ENCODE measurements at places on chromosomes 13 and 19.

- DNase-seq = peak; percentile 31
Measured at GRCh38 chr19:1401138-1401888, at the start of gene GAMT. Gene GAMT, minus strand, starts transcription at chr19:1401542. Its CDS starts 66 bp downstream, at chr19:1401476.

GRCh38 chr13:46905249-46905648 is 8.4 kb upstream of the HTR2A start:
- no peak for DNase-seq

DNA sequence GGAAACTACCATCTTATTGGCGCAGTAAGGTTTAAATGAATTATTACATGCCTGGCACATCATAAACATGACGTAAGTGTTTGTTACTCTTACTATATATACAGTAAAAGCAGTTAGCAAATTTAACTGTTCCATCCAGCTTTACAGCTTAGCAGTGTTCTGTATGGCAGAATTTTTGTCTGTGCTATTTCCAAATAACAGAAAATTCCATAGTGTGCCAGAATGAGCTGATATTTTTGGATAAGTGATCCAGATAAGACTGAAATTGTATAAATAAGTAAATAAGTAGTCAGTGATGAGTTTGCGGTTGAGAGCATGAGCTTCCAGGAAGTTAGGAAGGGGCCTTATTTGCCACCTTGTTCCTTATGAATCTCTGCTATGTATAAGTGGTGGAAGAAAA is 236.5 kb upstream of the SLC10A2 start:
- no peak for DNase-seq

GRCh38 chr13:72317346-72318109 is 409.9 kb downstream of the MZT1 start:
- no peak for DNase-seq

- DNase-seq = no peak
Measured at GRCh38 chr19:8487137-8487851, 15.1 kb downstream of the PRAM1 start.

DNA sequence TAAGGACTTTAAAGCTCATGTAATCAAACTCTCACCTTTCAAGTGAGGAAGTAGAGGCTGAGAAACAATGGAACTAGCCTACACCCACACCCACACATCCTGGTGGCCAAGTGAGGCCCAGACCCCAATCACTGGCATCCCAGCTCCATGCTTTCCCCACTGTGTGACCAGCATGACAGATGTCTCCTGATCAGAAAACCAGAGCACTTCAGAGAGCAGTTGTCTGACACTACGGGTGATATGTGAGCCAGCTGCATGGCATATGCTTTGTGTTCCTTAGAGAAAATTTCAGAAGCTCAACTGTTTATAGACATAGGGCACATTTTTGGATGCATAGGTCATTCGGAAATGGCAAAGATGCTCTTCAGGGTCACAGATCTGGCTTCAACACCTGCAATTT is 315.2 kb downstream of the NDFIP2 start:
- no peak for DNase-seq

- DNase-seq = peak; percentile 96
Measured at GRCh38 chr19:53792721-53793433, 31.2 kb downstream of the NLRP12 start.

DNA sequence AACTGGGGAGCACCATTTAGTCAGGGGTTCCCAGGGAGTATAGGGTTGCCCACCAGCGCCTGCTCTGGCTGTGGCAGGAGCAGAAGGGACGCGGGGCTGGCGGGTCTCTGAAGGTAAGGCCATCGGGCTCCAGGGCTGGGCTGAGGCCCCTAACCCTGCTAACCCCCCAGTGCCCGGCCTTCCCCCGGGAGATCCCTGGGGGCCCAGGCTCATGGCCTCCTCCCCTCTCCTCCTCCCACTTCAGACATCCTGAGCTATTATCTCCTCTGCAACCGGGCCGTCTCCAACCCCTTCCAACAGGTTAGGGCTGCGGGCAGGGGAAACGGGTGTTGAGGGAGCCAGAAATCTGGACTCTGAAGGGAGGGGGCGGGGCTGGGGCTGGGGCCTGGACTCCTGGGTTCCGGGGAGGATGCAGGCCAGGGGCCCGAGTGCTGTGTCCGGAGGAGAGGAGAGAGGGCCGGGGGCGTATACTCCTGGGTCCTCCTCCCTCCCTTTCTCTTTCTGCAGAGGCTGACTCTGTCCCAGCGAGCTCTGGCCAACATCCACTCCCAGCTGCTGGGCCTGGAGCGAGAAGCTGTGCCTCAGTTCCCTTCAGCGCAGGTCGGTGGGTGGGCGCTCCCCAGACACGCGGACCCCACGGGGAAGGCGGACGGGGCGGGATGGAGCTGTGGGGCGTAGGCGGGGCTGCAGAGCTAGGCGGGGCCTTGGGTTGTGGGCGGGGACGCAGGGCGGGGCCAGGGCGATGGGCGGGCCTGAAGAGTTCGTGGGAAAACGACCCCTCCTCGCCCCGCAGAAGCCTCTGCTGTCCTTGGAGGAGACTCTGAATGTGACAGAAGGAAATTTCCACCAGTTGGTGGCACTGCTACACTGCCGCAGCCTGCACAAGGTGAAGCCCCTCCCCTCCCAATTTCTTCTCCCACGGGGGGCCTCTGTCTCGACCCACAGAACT is 15.3 kb downstream of the TTYH1 start:
- DNase-seq = peak; percentile 29

DNA sequence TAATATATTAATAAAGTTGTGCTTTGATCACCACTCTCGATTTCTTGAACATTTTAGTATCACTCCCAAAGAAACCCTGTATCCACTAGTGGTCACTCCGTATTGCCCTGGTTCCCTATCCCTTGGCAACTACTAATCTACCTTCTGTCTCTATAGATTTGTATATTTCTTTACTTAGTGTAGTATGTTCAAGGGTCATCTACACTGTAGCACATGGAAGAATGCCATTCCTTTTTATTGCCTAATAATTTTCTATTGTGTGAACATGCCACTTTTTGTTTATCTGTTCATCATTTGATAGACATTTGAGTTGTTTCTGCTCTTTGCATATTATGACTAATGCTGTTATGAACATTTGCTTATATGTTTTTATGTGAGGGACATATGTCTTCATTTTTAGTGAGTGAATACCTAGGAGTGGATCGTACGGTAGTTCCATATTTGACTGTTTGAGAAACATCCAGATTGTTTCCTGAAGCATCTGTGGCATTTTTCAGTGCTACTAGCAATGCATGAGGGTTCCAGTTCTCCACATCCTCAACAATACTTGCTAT is 254.0 kb downstream of the GPC6 start:
- no peak for DNase-seq

DNA sequence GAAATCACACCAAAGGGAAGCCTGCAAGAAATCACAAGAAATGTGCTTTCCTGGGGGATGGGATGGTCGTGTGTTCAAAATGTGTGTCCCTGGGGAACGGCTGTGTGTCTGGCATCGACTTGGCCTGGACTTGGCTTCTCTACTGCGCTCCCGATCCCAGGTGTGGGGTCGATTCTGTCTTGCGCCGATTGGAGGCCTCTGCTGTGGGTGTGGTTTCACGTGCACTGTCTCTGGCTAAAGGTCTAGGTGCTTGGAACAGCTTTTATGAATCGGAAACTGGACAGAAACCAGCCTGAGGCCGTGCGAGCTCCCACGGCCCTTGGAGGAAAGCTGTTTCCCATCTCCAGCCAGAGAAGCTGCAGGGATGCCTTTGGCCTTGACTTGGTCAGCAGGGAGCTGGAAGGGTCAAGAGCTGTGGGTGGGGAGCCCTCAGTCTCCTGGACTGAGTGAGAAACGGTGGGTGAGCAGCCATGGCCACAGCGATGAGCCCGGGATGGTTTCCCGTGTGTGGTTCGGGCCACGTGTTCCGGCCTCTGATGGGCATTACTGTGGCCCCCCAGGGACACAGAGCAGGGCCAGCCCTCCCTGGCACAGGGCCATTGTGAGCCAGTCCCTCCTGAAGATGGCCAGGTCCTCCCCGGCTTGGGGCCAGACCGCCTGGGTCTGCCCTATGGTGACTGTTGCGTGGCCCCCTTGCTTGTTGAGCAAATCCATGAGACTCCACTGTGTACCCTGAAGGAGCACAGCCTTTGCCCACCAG is 29.7 kb downstream of the MCF2L start:
- no peak for DNase-seq

DNA sequence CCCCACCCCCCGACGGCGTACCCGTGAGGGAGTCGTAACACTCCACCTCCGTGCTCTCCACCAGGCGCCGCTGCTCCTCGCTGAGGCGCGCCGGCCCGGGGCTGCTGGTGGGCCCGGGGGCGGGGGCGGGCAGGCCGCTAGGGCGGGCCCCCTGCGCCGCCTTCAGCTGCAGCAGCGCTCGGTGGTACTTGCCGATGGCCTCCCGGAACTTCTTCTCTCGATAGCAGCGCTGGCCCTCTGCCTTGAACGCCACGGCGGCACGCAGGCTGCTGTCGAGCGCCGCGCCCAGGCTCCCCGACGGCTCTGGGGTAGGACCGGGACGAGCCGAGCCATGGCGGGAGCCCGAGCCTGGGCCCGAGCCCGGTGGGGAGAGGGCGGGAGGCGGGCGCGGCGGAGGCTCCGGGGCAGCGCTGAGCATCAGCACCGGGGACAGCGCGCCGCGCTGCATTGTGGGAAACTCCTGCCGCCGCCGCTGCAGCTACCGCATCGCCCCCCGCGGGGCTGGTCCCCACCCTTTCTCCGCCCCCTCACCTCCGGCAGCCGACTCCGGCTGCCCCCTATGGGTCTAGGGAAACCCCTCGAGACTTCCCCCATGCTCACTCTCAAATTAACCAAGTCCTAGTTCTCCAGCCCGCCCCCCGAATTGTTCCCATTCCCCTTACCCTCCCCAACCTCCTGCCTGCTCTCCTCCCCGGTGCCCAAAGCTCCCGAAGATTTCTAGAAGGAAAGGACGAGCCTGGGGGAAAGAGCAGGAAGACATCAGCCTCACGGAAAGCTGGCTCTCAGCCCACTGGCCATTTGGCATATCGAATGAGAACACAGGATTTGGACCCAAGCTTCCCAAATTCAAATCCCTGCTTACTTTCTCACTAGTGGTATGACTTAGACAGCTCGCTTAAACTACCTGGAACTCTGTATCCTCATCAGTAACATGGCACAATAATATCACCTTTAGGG is at the start of gene TTC9B:
TTC9B (minus strand) TSS at position 451 of the 957 bp plus-strand sequence; CDS start at position 448, 3 bp downstream.
- no peak for DNase-seq

- DNase-seq = no peak
Measured at GRCh38 chr13:107712145-107712860, 503.0 kb downstream of the LIG4 start.

GRCh38 chr13:75271846-75272245 is 210.1 kb downstream of the TBC1D4 start:
- peak; percentile 2 for DNase-seq

GRCh38 chr19:38265921-38266429 is 1.6 kb downstream of the SPINT2 start:
- peak; percentile 15 for DNase-seq

- no peak for DNase-seq
Measured at GRCh38 chr19:29265436-29265835, 52.5 kb upstream of the UQCRFS1 start.

DNA sequence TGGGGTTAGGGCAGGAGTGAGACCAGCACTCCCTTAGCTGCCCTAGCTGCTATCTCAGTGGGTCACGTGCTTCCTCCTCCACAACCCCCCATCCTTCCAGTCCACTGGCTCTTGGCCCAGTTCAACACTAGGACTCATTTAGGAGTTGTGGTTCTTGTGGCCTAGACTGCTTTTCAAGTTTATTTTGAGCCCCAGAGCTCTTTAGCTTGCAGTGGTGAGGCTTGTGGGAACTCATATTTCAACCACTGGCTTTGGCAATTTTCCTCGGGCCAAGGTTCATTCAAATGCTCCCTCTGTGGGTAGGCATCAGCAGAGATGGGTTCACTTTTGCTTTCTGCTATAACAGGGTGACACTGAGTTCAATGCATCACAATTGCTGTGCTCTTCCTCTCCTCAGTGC is 436.2 kb upstream of the SLITRK5 start:
- peak; percentile 52 for DNase-seq

- DNase-seq = no peak
Measured at GRCh38 chr19:3879656-3880055, 829 bp upstream of the ATCAY start.

- DNase-seq = no peak
Measured at GRCh38 chr13:35716729-35717128, 240.2 kb upstream of the MAB21L1 start.

GRCh38 chr13:31477961-31478360 is 261.4 kb upstream of the RXFP2 start:
- DNase-seq = peak; percentile 5

DNA sequence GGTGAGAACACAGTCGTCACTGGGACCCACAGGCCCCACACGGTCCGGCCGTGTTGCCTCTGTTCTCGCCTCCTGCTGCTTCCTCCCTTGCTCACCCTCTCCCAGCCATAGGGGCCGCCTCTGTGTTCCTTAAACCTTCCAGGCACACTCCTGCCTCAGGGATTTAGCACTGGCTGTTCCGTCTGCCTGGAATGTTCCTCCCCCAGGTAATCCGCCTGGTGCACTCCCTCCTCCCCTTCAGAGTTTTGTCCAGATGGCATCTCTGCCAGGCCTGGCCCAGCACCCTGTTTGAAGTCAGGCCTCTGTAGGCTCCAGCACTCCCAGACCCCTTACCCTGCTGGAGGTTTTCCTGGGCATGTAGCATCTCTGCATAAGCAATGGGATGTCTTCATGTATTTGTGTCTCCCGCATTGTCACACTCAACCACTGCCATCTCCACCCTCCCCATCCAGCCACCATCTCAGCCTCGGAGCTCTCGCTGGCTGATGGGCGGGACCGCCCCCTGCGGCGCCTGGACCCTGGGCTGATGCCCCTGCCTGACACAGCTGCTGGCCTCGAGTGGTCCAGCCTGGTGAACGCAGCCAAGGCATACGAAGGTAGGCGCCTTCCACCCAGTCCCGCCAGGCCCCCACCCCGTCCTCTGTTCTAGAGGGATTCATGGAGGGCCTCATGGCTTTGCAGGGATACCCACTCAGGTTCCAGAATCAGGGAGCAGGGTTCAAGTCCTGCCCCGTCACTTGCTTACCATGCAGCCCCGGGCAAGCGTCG is 25.9 kb downstream of the DPF1 start:
- no peak for DNase-seq

- DNase-seq = no peak
Measured at GRCh38 chr19:2014731-2015607, 545 bp downstream of the BTBD2 start.

GRCh38 chr13:114145722-114146121 is 13.3 kb upstream of the RASA3 start:
- DNase-seq = no peak

- no peak for DNase-seq
Measured at GRCh38 chr19:9109959-9110358, 2.7 kb upstream of the OR7G2 start.

DNA sequence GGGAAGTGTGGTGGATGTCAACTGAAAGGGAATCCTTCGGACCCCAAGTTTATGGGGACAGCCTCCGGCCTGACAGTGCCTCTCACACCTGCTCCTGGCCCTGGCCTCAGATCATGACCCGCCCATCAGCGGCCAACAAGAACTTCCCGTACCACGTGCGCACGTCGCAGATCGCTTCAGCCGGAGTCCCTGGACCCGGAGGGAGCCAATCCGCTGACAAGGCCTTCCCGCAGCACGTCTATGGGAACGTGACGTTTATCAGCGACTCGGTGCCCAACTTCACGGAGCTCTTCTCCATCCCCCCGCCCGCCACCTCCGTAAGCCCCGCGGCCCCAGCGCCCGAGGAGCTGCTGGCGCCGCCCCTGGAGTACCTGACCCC is 2.0 kb upstream of the MEGF8 start:
- no peak for DNase-seq

Measured in NCI-H226 (cell line).